ENCODE measurements at places on chromosomes 7 and 10.

- no peak for DNase-seq
These were observed 56.2 kb upstream of the SMNDC1 start for GRCh38 chr10:110360857-110361474.

DNA sequence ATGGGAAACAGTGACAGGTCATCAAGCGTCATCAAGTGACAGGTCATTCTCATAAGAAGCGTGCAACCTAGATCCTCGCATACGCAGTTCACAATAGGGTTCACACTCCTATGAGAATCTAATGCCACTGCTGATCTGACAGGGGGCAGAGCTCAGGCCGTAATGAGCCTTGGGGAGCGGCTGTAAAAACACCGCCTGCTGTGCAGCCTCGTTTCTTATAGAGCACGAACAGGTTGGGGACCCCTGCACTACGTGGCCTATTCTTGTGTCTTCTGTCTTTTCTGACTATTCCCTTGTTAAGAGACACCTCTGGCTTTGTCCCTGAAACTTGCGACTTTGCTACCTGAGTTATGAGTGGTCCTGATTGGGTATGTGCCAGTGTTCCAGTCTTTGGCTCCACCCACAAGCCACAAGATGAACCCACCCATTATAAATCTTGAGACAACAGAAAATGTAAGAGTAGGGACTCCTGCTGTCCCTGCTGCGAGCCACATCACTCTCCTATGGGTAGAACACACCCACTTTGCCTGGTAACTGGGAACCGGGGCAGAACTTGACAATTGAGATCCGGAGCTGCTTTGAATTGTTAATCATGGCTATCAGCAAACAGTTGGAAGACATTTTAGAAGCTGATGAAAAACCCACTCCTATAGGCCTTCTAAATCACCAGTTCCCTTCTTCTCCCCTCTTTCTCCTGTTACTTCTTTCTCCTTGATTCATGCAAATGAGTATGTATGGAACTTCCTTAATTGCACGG lies 55.8 kb upstream of the EXOC4 start:
- DNase-seq: no peak

GRCh38 chr7:69643708-69644445 lies 45.6 kb downstream of the AUTS2 start:
- DNase-seq: no peak

DNA sequence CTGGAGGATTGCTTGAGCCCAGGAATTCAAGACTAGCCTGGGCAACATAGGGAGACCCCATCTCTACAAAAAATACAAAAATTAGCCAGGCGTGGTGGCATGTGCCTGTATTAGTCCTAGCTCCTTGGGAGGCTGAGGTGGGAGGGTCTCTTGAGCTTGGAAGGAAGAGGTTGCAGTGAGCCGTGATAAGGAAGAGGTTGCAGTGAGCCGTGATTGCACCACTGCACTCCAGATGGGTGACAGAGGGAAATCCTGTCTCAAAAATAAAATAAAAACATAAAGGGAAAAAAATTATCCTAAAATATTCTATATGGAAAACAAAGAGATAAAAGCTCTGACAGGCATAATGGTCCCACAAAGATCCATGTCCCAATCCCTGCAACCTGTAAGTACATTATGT lies 87.9 kb upstream of the KAT6B start:
- no peak for DNase-seq

GRCh38 chr7:105268056-105268455 lies 120.7 kb downstream of the SRPK2 start:
- no peak for DNase-seq

- DNase-seq: no peak
These were observed 495.1 kb downstream of the RPS24 start for GRCh38 chr10:78528749-78529204.

DNA sequence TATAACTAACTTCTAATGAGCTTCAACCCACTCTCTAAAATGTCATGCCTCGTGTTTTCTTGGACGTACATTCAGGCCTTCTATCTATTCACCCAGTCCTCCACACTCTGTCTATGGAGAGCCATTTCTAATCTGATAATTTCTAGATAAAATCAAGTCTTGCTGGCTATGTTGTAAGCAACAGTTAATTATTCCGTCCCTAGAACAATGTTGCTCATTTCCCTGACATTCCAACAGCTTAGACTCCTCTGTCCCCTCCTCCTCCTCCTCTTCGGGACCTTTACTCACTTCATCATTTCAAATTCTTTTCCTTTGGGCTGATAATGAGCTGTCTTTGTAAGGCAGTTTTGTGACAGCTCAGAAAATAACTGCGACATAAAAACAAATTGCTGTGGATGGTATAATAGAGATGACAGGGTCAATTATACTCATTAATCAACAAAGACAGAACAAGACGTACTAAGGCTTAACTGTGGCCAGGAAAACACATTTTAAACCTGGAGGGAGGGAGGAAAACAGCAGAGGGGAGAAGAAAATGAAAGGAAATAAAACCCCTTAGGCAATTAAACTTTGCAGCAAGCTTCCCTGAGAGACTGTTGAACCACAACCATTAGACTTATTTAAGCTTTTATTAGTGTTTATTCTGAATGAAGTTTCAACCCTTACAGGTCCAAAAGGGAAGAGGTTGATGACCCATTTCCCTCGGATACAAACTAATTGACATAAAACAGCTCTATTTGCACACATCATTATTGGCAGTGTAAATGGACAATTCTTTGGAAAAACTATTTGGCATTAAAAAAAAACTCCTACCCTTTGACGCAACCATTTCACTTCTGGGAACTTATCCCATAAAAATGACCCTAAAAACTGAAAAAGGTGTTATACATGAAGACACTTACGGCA lies 179.1 kb downstream of the SFMBT2 start:
- DNase-seq: no peak

DNA sequence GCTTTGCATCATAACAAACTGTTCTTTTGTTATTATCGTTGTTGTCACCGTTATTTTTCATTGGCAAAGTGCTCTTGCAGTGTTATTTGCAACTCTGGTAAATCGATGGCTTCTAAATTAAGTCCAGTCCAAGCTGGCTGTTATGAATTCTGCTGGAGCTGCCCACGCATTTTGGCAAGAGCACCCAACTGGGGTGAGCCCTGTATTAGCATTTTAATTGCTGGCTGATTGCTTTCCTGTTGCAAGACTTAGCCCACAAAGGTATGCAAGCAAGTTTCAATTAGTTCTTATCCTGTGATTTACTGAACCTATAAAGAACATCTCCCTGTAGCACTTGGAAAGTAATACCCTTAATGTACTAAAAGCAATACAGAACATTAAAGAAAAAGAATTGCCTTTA lies 226.8 kb downstream of the ACTR3B start:
- no peak for DNase-seq

GRCh38 chr7:133139350-133139749 lies 57.5 kb upstream of the CHCHD3 start:
- peak; percentile 46 for DNase-seq

DNA sequence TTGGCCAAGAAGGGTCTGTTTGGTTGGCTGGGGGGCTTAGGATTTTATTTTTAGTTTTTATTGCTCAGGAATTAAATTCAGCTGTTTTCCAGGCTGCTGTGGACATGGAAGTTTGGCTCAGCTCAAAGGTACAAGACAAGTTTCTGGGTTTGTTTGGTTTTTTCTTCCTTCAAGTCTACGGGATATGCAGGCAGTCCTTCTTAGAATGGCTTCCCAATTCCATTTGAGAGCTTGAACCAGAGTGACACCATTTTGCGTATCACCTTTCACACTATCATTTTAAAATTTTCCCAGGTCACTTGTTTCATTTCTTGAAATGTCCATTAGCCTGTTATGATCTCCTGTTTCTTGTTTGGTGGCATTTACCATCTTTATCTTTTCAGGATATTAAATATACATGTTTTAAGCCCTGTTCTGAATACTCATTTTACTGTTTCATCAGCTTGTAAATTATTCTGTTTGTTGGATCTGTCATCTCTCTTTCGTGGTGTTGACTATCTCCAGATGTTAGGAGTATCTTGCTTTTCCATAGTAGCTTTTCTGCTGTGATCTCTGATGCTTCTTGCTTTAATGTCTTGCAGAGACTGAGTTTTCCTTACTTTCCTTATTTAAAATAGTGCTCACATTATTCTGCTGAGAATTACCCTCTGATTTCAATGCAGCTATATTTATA lies 9.4 kb upstream of the TMEM168 start:
- no peak for DNase-seq

DNA sequence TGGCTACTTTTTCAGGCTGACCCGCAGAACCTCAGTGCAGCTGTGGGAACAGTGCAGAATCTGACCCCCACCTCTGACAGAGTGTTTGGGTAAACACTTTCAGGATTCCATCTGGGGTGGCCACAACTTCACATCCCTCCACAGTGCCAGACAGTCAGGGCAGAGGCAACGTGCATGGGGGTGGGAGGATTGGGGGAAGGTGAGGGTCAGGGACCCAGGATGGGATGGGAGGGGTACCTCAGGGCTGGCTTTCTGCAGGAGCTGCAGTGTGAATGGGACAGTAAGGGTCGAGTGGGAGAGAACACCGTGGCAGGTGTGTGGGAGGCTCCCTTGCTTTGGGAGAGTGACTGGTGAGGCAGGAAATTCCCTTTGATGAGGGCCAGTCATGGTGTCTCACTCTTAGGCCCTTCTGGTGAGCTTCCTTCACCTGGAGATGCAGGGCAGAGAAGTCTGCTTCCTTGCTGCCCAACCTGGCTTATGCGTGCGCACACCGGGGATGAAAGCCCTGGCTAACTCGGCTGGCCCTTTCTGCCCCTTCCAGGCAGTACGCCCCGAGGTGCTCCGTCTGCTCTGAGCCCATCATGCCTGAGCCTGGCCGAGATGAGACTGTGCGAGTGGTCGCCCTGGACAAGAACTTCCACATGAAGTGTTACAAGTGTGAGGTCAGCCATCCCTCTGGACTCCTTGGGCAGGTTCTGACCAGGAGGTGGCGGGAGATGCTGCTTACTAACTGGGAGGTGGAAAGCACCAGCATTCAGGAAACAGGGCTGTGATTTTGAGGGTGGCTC lies 8.4 kb downstream of the ZYX start:
- no peak for DNase-seq

DNA sequence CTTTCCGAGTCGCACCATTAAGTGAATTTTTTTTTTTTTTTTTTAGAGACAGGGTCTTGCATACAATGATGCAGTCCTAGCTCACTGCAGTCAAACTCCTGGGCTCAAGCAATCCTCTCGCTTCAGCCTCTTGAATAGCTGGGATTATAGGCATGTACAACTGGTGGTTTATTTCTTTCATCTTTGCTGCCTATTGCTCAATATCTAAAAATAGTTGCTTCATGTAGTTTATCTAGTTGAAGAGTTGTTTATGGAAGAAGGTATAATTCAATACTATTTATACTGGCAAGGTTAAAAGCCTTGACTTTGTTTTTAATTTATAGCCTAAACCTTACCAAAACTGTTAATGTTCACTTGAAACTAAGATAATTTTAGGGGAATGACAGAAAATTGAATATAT lies 66.9 kb downstream of the SEMA3D start:
- no peak for DNase-seq

DNA sequence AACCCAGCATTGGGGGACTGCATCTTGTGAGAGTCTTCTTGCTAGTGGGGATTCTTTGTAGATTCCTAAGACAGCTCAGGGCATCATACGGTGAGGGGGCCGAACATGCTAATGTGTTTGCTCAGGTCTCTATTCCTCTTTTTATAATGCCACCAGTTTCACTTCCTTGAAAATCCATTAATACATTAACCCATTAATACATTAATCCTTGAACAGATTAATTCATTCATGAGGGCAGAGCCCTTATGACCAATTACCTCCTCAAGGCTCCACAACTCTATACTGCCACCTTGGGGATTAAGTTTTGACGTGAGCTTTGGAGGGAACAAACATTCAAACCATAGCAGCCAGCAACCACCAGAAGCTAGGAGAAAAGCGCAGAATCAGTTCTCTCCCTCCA lies 67.2 kb upstream of the POT1 start:
- no peak for DNase-seq

- DNase-seq: no peak
These were observed 19.4 kb downstream of the NRAP start for GRCh38 chr10:113644185-113645120.

- DNase-seq: peak; percentile 50
These were observed 2.7 kb downstream of the STK17A start for GRCh38 chr7:43585562-43585961.

DNA sequence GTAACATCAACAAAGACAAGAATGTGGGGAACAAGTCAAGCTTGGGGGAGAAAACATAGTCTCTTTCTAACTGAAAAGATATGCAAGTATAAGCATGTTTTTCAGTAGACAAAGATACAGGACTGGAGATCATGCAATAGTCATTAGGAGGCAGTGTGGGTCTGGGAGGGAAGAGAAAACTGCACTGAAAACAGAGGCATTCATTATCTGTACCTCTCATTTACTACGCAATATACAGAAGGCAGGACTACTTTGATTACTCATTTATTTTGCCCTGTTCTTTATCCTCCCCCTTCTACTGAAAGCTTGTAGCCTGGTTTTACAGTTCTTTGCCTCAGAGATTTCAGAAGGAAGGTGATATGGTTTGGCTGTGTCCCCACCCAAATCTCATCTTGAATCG lies 341.2 kb downstream of the CRPPA start:
- no peak for DNase-seq

- DNase-seq: no peak
These were observed 142.6 kb upstream of the RHEB start for GRCh38 chr7:151662251-151662826.

DNA sequence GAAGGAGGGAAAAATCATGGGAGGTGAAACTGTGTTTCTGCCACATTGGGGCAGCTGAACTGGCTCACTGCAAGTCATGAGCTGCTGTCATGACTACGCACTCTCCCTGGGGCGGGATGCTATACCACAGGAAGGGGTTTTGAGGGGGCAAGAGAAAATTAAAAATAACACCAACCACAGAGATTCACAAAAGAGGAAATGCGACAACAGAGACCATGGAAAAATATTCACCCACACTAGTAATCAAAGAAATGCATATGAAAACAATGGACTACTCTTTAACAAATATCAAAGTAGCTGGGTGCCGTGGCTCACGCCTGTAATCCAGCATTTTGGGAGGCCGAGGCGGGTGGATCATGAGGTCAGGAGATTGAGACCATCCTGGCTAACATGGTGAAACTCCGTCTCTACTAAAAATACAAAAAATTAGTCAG lies 65.2 kb upstream of the TM9SF3 start:
- no peak for DNase-seq

GRCh38 chr10:98572594-98572993 lies 125.9 kb upstream of the HPS1 start:
- DNase-seq: no peak

GRCh38 chr10:102113956-102114857 lies 6.0 kb downstream of the LDB1 start:
- DNase-seq: peak; percentile 29

DNA sequence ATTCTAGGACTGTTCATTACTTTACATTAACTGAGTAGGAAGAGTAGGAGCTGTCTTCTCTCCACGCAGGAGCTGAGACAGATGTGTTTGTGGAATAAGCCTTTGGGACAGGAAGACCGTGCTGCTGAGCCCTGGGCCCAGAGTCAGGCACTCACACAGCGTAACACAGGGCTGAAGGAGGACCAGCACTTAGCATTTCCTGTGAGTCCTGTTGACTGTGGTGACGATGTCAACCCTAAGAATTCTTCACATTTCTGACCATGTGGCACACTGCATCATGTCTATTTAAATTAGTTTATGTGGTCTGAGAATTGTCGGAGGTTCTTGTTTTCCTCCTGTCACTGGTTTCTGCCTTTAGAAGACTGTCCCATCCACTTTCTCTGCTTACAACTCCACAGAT lies 117.2 kb downstream of the PIP4K2A start:
- DNase-seq: peak; percentile 24

GRCh38 chr7:83359108-83359507 lies 196.4 kb upstream of the PCLO start:
- DNase-seq: no peak
